ENCODE measurements at places on chromosomes 4 and X.
A peak's percentile ranks its signal among the peaks of the same experiment; 100 is the strongest.

GRCh38 chrX:40101430-40101802, 3.7 kb upstream of the BCOR start:
- DNase-seq = no peak

- no peak for DNase-seq
Observed at GRCh38 chrX:53483416-53483815, 49.2 kb upstream of the HSD17B10 start.

- DNase-seq = no peak
Observed at GRCh38 chr4:161919442-161920220, 244.2 kb downstream of the FSTL5 start.

DNA sequence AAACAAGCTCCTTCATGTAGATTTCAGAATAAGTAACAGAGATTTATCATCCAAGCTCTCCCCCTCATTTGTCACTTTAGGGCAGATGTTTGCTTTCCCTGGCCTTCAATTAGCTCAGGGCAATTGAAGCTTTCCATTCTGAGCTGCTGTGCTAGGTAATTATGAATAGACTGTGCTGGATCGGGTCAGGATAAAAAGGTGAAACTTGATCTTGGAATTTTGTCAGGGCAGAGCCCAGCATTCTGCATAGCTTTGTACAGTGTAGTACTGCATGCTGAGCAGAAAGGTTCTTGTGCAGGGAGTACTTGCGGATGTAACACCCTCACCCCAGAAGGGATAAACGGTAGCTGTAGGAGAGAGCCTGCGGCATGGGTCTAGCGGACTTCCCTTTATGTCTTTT, 64.0 kb upstream of the CLDN34 start:
- no peak for DNase-seq

- DNase-seq = no peak
Observed at GRCh38 chr4:141914746-141915145, 278.4 kb downstream of the IL15 start.

DNA sequence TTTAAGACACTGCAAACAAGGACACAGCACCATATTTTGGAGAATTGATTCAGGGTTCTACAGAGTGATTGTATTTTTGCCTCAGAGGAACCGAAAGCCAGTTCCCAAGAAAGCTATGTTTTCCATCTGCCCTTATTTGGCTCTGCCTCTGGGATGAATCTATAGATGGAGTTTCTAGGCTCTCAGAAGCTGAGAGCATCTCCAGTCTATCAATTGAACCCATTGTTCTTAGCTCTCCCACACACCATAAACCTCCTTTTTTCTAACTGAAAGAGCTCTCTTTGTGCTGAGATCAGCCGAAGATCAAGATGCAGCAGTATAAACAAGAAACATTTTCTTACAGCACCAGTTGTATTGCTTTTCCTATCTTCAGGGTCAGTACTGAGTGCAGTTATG, 16.9 kb downstream of the PLP1 start:
- no peak for DNase-seq

- no peak for DNase-seq
Observed at GRCh38 chrX:123454712-123455431, 270.8 kb downstream of the GRIA3 start.

GRCh38 chrX:150768132-150768485, 74.9 kb downstream of the MTMR1 start:
- no peak for DNase-seq

DNA sequence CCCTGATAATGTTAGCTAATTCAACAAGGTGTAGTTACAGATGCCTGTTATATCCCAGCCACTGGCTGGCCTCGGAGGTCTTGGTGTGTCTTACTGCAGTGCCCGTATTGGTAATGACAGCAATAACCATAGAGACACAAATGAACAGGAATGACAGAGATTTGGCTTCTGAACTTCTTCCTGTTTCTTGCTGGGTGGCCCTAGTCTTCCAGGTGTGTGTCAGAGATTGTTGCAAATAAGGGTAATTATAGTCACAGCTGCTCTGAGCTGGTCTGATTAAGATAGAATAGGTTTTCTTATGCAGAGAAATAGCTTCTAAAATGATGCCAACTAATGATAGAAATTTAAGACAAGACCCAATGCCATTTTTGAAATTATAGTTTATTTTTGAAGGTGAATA, 64.1 kb upstream of the MAD2L1 start:
- DNase-seq = no peak

- DNase-seq = no peak
Observed at GRCh38 chrX:138504273-138504672, 207.2 kb downstream of the FGF13 start.

DNA sequence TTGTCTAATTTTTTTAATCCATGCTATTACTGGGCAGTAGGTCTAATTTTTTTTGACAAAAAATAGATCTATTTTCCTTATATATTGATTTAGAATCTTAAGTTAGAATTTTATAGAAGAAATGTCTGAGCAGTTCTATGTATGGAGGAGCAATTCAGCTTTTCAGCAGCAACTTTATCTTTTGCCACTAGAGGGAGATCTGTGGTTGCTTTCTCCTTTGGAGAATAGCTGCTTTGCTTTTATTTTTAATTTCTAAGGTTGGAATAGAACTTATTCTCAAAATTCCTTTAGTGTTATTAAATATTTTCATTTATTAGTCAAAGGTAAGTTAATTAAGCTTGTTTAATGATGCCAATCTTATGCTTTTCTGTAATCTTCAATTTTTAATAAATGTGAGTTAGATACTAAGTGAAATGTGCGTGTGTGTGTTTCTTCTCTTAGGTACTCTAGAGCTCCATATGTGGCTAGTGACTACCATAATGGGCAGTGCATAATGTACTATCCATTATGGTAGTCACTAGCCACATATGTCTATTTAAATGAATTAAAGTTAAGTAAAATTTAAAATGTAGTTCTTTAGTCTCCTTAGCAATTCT, 29.3 kb downstream of the FAM199X start:
- peak; percentile 1 for DNase-seq

- no peak for DNase-seq
Observed at GRCh38 chr4:52408032-52408431, 251.1 kb downstream of the USP46 start.

DNA sequence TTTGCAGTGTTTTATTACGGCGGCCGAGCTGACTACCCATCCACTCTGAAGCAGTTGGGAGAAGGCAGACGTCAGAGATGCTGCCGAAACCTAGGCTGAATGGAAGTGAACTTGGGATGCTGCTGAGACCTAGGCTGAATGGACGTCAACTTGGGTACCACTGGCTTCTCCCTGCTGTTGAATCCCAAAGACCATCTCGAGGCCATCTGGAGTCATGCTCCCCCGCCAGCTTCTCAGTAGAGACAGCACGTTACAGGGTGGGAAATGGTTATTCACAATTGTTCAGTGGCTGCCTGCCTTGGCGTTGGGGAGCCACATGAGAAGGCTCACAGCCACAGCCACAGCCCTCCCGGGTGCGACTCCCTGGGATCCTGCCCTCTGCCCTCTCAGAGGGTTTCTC, 40.9 kb downstream of the P2RY8 start:
- no peak for DNase-seq

GRCh38 chr4:8195431-8195830, 3.7 kb upstream of the SH3TC1 start:
- DNase-seq = no peak

GRCh38 chrX:55758033-55758432, 40.5 kb downstream of the RRAGB start:
- DNase-seq = no peak

DNA sequence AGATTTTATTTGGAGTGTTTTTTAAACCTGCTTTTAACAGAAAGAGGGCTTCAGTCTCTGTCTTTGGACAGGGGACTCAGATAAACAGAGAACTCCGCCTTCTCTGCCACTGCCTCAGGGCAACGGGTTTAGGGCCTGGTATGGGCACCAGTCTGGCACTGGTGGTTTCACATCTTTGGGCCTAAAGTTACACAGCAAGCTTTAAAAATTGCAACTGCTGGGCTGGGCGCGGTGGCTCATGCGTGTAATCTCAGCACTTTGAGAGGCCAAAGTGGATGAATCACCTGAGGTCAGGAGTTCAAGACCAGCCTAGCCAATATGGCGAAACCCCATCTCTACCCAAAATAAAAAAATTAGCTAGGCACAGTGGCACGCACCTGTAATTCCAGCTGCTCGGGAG, 10.3 kb upstream of the NAT8L start:
- no peak for DNase-seq

DNA sequence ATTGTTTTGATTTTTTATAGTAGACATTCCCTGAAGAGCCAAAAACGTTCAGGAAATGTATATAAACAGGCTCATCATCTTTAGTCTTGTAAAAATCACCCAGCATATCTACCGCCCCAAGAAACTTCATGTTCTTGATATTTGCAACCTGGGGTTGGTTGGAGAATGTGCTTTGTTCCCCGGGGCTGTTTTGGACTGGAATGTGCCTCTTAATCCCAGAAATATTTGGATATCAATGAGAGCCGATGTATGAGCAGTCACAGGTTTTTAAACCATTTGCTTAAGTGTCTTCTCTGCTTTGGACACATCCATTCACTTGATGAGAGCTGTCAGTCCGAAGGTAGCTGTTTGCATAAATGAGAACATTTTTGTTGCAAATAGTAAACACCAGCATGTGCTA, 449.7 kb downstream of the PCDH7 start:
- no peak for DNase-seq

DNA sequence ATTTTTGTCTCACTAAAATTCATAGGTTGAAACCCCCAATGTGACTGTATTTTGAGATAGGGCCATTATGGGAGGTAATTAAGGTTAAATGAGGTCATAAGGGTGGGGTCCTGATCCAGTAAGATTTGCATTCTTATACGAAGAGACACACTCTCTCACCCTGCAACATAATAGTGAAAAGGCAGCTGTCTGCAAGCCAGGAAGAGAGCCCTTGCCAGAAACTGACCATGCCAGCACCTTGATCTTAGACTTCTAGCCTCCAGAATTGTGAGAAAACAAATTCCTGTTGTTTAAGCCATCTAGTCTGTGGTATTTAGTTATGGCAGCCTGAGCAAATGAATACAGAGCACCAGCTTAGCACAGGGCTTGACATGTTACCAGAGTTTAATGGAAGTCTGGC, 17.5 kb upstream of the IGSF1 start:
- DNase-seq = no peak

- DNase-seq = no peak
Observed at GRCh38 chr4:22014222-22014741, 65.7 kb upstream of the KCNIP4 start.

DNA sequence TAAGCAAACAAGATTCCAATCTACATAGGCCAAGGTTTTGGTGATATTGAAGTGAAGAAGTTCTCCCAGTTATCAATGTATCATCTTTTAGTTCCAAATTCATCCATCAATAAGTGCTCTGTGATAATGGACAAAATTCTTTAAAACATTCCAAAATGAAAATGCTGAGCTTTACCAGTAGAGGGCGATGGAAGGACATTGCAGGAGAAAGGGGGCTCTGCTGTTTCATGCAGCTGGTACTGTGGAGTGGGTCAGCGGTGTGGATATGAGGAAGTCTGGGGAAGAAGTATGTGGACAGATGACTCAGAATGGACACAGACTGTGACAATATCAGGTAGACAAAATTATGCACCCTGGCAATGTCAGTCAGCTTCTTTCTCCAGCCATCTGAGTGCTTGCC, 46.6 kb upstream of the HS6ST2 start:
- DNase-seq = no peak

DNA sequence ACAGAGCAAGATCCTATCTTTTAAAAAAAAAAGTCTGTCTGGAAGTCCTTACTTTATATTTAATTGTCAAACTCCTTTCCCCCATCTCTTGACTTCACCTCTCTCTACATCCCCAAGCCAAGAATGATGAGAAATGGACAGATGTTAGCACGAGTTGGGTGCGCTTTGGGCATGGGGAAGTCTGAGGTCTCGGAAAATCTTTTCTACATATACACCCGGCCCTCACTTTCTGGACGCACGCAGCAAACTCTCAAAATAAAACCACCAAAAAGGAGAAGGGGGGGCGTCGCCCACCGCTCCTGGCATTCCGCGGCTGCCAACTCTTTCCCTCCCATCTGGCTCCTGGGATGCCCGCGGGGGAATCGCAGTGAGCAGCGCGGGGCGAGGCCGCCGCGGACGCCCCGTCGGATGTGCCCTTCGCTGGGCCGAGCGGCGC, 756 bp downstream of the IGFBP7 start:
- no peak for DNase-seq

GRCh38 chr4:80839792-80840191, 190.7 kb upstream of the BMP3 start:
- DNase-seq = no peak

DNA sequence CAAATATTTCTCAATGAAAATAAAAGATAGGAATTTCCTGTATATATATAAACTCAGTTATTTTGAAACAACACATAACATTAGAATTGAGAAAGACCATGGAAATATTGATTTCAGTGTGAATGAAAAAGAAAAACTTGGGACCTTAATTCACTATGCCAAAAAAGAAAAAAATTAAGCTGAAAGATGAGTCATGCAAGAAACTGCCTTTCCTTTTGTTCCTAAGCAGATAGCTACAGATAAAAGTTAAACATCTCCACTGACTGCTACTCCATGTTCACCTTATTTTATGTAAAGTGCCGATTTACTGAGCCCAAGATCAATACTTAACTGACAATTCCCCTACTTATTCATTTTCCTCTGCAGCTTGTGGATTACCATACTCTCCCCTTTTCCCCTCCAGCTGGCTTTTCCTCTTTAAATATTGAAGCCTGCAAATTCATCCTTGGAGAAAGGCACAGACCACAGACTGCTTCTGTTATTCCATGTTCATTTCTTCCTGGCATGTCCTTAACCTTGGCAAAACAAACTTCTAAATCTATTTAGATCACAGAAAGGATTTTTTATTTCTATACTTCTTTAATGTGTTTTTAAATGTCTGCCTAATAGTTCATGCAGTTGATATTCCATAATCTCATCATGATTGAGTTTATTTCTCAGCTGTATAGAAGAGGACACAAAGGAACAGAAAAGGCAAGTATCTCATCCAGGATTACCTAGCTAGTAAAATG, 40.5 kb upstream of the YTHDC1 start:
- DNase-seq = no peak

- DNase-seq = no peak
Observed at GRCh38 chr4:169031392-169031791, 21.3 kb upstream of the CBR4 start.

DNA sequence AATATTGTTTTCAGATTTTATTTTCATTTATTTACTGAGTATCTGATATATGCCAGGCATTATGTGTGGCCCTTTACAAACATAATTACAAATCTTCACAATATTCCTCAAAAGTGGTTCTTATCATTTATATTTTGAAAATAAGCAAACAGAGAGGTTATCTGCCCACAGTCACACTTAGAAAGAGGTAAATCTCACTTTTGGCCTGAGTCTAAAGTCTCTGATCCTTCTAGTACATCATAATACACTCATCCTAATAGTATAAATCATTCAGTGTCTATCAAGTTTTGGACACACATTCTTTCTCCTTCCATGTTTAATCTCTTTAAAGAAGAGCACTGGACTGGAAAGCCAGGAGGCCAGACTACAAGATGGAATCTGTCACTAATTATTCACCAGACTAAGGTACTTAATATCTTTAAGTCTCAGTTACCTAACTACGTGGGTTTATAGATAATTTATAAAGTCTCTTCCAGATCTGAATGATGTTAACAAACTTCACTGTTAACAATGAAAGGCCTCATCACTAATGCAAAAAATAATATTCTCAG, 281.3 kb downstream of the PPP3CA start:
- DNase-seq = no peak
